ENCODE measurements at places on chromosomes 4 and X. TPM values are rescaled to one million over a fixed set of nuclear protein-coding genes. Genes with fewer than 3 reads are reported as not detected.

The ZBTB33 gene
- 19.0 TPM for total RNA-seq

The GLA gene
- total RNA-seq: 32.5 TPM

The ARX gene
- not detected for total RNA-seq

The PRSS12 gene
- total RNA-seq: not detected

The MTMR8 gene
- 4.6 TPM for total RNA-seq

The NIPAL1 gene
- total RNA-seq: 0.97 TPM

The NSG1 gene
- 46.8 TPM for total RNA-seq

The GAGE12E gene
- not detected for total RNA-seq

The TRPC3 gene
- total RNA-seq: 0.34 TPM

The FOXR2 gene
- not detected for total RNA-seq

The GYG2 gene
- total RNA-seq: not detected

The CHRDL1 gene
- total RNA-seq: not detected

The PWWP3B gene
- not detected for total RNA-seq

The DNAAF6 gene
- not detected for total RNA-seq

The TADA2B gene
- total RNA-seq: 27.1 TPM

The DTHD1 gene
- total RNA-seq: 5.4 TPM

The ALAS2 gene
- not detected for total RNA-seq

The ZNF330 gene
- total RNA-seq: 46.5 TPM

The PNMA6F gene
- total RNA-seq: not detected

The PCDH19 gene
- not detected for total RNA-seq

The MFAP3L gene
- 1.6 TPM for total RNA-seq

The RASSF6 gene
- not detected for total RNA-seq

The HMGN5 gene
- 2.2 TPM for total RNA-seq

The STARD8 gene
- 0.85 TPM for total RNA-seq

The DCHS2 gene
- 0.19 TPM for total RNA-seq

The AADAT gene
- total RNA-seq: not detected

The GUCY1A1 gene
- not detected for total RNA-seq

The FGF13 gene
- total RNA-seq: not detected

The IL2 gene
- total RNA-seq: 1.7 TPM

The MAGEC2 gene
- total RNA-seq: not detected

The VEGFD gene
- not detected for total RNA-seq
